HuH-7 (cell line): ENCODE measurements at places on chromosomes 4 and X.

DNA sequence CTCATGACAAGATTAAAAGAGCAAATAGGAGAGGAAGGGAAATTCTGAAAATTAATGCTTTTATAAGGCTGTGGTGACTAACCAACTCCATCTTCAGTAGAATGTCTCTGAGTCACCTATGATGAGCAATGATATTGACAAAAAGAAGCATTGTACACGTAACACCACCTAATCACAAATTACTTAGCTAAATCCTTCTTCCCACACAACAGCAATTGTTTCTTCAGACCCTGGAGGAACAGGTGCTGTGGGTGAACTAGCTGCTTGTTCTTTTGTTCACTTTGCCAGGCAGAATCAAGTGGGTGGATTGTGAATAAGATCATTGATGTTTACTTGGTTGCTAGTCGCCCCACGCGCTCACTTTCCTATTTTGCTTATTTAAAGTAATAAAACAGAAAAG lies 315.5 kb downstream of the CAMK2D start:
- DNase-seq: no peak

- no peak for DNase-seq
Observed at GRCh38 chr4:8205749-8206611, 6.9 kb downstream of the SH3TC1 start.

- no peak for DNase-seq
Observed at GRCh38 chr4:158728236-158728635, 5.0 kb upstream of the PPID start.

GRCh38 chrX:108582151-108582550 lies 142.5 kb downstream of the COL4A5 start:
- no peak for DNase-seq

- DNase-seq: no peak
Observed at GRCh38 chr4:13647031-13647430, 19.5 kb upstream of the BOD1L1 start.

DNA sequence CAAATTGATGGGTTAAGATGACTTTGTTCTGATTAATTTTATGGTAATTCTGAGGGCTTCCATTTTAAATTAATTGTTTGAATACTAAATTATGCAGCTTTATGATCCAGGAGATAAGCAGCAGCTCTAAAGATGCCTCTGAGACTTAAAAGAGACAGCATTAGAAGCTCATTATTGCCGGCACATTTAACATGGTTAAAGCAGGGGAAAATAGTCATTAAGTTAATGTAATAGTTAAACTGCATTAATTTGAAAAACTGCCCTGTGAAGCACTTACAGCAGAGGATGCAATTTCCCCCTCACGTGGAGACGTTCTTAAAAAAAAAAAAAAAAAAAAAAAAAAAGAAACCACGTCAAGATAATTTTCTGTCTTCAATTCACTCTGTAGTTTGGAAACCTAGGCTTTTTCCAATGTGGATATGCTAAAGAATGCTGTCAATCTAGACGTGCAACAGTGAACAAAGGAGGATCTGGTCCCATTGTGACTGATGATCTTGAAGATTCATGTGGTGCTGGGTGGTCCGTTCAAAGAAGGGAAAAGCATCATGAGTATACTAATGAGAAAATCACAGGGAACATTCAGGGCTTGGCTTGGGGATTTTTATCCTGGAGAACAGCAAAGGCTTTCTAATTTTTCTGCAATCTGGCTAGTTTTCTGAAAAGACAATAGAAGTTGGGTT lies 440.6 kb upstream of the HS3ST1 start:
- no peak for DNase-seq
